MCF 10A (cell line): ENCODE measurements at places on chromosomes 4 and X. TPM values are rescaled to one million over a fixed set of nuclear protein-coding genes. Genes with fewer than 3 reads are reported as not detected.

DNA sequence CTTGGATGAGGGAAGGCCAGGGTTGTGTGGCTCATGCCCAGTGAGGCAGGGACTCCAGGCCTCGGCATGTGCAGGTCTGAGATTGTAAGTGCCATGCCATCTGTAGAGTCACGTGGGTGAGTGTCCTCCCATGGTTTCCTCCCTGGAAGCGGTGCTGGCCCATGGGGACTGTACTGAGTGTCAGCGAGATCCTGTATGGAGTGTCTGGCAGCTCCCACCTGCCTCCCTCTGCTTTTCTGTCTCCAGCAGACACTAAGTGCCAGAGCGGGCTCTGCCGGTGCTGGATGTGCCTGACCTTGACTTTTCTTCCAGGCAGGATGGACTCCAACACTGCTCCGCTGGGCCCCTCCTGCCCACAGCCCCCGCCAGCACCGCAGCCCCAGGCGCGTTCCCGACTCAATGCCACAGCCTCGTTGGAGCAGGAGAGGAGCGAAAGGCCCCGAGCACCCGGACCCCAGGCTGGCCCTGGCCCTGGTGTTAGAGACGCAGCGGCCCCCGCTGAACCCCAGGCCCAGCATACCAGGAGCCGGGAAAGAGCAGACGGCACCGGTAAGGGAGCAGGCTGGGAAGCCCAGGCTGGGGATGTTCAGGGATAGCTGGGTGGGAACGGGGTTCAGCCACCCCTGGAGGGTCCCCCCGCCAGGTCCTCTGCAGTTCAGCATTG, 7.6 kb downstream of the WFS1 start:
- no peak for DNase-seq
- no peaks in the 10 kb centered on the region for H3K36me3 ChIP-seq
- no peaks in the 10 kb centered on the region for H3K27me3 ChIP-seq
- H3K27ac ChIP-seq: no peak overlapping the region
- no peak overlapping the region for H3K4me3 ChIP-seq

Gene F8A2
- not detected in 2 replicates for total RNA-seq

Gene TLR1
- total RNA-seq: 1.9 and 2.2 TPM in 2 replicates

Gene SOWAHB
- 0.12 and 0.58 TPM in 2 replicates for total RNA-seq

Gene CHRDL1
- total RNA-seq: not detected in 2 replicates

Gene FAM236B
- total RNA-seq: not detected in 2 replicates
